Fibroblast of upper back skin (primary cell): ENCODE measurements at places on chromosomes 12 and 14.
A peak's percentile ranks its signal among the peaks of the same experiment; 100 is the strongest.

DNA sequence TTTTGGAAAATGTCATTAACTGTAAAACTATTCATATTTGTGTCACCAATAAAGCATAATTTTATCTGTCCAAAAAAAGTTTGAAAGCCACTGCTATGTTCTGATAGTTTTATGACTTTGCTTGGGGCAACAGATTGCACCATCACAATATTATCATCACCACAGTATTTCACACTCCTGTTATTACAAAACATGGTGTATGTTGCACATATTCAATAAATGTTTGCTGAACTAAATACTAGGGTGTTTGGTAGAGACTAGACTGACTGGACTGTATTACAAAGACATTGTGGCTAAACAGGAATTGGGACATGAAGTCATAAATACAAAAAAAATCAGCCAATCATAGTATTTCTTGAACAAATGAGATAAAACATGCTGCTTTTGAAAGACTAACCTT, 55.1 kb downstream of the PAWR start:
- DNase-seq, result peak; percentile 31

- no peak for DNase-seq
These were observed 597 bp upstream of the DYNC1H1 start for GRCh38 chr14:101963656-101964296.

DNA sequence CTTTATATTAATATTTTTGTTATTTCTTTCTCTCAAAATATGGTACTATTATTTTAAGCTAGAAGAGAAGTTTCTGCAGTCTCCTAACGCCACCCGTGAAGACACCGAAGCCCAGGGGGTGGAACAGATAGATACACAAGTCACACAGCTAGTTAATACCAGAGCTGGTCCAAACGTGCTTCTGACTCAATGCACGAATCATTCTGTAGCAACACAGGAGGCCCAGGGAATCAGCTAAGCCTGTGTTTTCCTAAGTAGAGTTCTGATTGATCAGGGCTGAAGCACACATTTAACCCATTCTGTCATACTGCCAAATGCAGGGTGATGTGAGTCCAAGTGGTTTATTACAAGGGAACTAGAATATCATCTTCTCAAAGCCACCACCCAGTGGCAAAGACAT, 116.9 kb upstream of the PWP1 start:
- DNase-seq, result peak; percentile 20

- no peak for DNase-seq
These were observed 63.4 kb downstream of the ANO4 start for GRCh38 chr12:100857971-100858370.

GRCh38 chr12:3896801-3897351, 23.7 kb upstream of the PARP11 start:
- peak; percentile 13 for DNase-seq

- peak; percentile 54 for DNase-seq
These were observed 61.9 kb upstream of the MAX start for GRCh38 chr14:65164068-65164824.

DNA sequence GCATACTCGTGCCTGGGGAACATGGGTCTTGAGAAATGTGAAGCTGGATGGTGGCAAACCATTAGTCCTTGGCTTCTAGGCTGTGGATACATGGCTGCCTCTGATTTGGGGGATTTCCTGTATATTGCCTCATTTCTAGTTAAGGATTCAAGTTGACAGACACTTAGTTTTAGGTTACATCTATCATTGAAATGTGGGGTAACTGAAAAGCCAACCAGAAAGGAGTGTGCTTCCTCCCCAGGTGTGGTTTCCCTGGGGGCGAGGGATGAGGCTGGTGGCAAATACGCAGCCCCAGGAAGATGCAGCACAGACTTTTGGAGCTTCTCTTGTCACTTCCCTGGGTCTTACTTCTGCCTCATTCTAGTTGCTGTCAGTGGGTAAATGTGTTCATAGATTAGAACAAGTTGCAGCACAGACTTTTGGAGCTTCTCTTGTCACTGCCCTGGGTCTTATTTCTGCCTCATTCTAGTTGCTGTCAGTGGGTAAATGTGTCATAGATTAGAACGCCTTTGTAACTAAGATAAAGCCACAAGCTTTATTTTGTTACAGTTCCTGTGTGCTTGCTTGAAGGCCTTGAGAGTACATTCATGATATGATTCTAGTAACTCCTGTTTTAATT, 85.1 kb downstream of the BORCS5 start:
- DNase-seq, result no peak

DNA sequence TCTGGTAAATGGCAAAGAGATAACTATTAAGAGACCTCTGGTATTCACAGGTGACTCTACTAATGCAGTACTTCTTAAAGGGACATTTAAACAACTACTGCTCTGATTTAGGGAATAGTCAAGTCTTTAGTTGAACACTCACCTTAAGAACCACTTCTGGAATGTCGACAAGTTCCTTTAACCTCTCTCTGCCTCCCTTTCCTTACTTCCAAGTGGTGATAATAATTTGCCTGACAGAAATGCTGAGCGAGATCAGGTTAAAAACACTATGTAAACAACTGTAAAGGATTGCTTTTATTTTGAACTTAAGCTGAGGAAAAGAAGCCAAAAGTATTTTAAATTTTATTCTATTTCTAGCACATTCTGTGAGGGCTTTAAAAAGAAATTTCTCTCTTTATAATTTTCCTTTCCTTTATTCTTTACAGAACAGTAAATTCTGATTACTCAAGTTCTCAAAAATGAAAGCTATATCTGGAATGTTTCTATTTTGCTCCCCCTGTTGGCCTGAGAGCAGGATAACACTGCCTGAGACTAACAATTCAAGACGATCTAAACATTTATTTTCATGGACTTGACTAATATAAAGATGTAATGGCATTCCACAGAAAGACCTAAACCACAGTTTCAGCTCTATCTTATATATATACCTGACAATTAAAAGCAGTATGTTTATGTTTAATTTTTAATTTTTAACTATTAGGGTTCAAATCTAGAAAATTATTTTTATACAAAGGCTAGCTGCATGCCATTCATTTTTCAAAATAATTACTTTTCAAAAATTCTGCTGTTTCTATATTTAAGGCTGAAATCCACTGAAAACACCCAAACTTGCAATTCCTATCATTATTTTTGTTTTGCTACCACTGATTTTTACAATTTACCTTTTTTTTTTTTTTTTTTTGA, 29.2 kb downstream of the ZCCHC8 start:
- DNase-seq, result peak; percentile 78

DNA sequence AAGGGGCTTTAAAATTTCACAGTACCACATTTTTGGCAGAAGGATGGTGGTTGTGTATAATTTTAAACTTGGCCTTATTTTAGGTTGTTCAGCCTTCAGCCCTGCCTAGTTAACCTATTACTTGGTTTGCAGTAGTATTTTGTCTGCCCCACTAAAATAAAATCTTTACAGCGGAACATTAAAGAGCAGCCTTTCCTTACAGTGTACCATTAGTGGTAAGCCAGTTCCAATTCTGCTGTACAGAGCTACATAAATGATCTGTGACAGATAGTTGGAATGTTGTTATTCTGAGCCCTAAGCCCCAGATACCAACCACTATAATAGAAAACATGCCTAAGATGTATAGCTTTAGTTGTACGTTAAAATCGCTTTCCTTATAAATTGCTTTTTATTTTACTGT, 56.2 kb downstream of the SLC38A6 start:
- DNase-seq, result peak; percentile 33

DNA sequence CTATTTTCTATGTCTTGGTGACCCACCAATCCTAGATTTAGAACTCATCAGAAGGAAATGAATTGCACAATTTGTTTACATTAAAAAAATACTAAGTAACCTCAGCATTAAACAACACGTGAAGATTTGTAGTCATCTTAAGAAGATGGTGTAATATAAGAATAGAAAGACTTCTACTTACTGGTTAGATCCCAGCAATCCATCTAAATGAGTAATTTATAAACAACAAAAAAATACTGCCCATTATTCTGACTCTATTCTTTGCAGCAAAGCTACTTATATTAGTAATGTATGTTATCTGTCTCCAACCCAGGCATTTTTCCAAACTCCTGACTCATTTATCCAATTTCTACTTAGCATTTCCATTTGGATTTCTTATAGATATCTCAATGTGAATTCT, 67.8 kb downstream of the CD163L1 start:
- peak; percentile 81 for DNase-seq

GRCh38 chr12:122235741-122236140, 9.9 kb upstream of the DIABLO start:
- no peak for DNase-seq

DNA sequence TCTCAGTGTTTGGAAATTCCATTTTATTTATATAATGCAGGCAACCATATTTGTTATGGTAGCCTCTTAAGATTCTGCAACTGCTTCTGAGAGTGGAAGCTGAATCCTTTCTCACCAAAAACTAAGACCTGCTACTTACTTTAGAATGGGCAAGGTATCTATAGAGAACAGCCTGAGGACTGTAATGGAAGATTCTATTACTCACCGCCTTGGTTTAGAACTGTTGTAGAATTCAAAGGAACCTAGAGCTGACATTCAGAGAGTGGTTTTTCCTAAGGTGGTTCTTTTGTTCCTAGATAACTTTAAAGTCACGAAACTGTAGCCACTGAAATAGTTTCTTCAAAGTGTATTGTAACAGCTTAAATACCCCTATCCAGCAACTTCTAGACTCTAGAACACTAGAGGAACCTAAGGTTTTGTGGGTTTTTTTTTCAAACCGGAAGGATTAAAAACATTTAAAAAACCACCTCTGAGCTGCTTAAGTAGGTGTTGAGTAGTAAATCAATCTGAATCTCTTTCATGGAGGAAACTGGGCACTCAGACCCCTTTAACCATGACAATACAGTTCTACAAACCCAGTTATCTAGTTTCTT, 4.2 kb downstream of the TDP1 start:
- no peak for DNase-seq

- DNase-seq, result no peak
These were observed 31.2 kb downstream of the HVCN1 start for GRCh38 chr12:110657747-110658146.

GRCh38 chr12:19834592-19834991, 395.3 kb downstream of the AEBP2 start:
- DNase-seq, result peak; percentile 33

DNA sequence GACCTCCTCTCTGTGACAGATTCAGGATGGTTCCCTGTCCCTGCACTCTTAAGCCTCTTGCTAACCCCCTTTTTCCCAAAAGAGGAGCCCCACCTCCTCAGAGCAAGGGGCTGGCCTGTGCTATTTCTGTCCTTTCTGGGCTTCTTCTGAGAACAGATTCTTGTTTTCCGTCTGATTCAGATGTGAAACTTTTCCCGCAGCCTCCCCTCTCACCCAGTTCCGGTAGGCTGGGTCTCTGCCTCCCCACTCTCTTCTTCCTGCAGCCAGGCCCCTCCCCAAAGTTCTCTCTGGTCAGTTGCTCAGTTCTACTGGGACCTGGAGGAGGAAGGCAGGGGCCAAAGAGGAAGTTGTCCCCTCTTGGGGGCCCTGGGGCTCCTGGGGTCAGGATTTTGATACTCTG, 11.8 kb downstream of the PDE1B start:
- no peak for DNase-seq

DNA sequence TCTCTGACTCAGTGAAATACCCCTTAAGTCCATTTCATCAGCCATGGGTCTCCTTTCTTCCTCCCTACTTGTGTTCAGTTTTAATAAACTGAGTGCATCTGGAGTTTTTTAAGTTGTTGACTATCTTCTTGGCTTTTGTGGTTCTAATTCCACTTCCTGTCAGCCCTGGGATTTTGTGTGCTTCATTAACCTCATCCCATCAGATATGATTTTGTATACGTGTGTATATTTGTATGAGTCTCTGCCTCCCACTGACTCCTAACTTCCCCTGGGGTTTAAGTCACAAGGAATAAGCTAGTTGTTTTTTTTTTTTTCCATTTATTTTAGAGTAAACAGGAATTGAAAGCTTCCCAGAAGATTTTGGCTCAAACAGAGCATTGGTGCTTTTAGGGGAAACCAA, 62.7 kb downstream of the TTLL5 start:
- no peak for DNase-seq

GRCh38 chr14:100376751-100377171, 53.6 kb downstream of the SLC25A47 start:
- DNase-seq, result peak; percentile 26

GRCh38 chr14:59359431-59360124, 105.6 kb downstream of the GPR135 start:
- peak; percentile 27 for DNase-seq

DNA sequence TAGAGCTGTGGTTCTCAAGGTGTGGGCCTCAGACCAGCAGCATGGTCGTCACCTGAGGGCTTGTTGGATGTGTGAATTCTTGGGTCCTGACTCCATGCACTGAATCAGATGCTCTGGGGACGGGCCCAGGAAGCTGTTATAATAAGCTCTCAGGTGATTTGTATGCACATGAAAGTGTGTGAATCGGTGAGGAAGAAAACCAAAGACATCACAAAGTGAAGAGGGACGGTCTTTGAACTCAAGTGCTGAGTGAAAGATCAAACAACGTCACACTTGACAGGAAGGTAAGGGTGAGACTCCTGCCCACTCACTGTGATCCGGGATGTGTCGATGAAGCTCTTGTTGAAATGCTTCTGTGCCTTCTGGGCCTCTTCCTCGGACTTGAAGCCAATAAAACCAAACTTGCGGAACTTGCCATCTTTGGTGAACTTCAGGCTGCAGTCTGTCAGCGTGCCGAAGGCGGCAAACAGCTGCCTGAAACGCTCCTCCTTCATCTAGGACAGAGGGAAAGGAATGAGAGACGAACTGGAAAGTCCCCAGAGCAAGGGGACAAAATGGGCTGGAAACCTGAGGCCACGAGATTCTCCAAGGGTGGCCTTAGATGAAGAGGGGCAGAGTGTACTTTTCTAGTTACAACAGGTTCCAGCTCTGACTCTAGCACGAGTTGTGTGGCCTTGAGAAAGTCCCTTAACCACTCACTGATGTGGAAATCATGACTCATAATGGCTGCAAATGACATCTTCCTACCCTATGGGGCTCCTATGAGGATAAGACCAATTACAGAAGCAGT, 4.0 kb downstream of the RBM19 start:
- no peak for DNase-seq

- DNase-seq, result peak; percentile 39
These were observed 426.5 kb upstream of the OR4E1 start for GRCh38 chr14:22099942-22100763.

DNA sequence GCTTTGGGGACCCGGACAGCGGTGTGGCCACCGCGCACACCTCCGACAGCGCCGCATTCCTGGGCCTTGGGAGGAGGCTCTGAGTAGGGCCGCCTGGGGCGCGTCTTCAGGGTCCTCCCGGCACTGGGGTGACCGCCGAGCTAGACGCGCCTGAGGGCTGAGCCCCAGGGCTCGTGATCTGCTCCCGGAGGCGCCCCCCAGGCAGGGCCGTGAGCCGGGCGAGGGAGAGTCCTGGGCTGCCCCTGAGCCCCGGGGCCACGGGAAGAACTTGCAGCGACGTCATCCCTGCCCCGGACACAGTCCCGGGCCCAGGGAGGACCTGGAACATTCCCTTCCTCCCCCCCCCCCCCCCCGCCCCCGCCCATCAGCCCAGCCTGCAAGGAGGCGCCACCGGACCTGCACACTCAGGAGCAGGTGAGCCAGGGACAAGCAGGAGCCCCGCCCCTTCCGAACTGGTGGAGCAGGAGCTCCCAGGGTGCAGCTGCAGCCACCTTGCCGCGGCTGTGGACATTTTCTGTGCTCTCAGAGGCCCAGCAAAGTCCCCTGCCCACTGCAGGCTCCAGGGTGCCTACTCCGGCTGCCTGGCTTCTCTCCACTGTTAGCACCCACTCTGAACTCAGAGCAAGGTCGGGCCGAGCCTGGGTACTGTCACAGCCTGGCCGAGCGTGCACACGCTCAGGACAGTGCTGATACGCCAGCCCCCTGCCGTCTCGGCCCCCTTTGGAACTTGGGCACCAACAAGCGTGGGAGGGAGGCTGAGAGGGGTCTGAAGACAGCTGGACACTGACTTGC, 50.7 kb downstream of the A2M start:
- peak; percentile 16 for DNase-seq

- DNase-seq, result no peak
These were observed 274.7 kb downstream of the TTC6 start for GRCh38 chr14:37870170-37870569.
